ENCODE measurements at places on chromosomes 7 and 10.

- DNase-seq: no peak
Measured at GRCh38 chr7:104961821-104962220, 52.2 kb upstream of the KMT2E start.

- DNase-seq: peak; percentile 6
Measured at GRCh38 chr10:64209561-64209960, 688.4 kb downstream of the REEP3 start.

DNA sequence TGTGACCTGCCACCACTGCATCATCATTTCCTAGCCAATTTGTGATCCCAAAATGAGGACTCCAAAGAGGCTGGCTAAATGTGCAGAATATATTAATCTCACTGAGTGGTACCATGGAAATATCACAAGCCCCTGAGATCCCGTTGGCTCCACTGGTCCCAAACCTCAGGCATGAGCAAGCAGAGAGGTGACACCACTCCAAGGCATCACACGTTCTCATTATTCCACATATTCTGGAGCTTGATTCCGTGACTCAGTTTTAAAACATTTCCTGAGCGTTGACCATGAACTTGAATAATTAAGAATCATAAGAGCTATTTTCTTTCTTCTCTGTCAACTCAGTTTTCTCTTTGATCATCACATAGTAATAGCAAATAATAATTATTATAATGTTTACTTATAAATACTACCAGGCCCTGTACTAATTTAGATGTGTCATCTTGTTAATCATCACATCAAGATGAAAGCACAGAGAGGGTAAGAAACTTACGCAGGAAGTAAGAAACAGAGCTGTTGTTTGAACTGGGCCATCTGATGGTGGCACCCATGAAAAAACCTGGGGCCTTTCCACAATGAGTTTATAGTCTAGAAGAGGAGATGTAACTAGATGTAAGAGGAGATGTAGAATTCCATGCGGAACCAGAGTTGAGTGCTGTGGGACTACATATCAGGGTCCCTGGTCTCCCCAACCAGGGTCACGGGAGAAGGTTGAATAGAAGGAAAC lies 3.5 kb downstream of the APBB1IP start:
- no peak for DNase-seq

GRCh38 chr10:69835875-69836730 lies 34.4 kb downstream of the COL13A1 start:
- DNase-seq: no peak

DNA sequence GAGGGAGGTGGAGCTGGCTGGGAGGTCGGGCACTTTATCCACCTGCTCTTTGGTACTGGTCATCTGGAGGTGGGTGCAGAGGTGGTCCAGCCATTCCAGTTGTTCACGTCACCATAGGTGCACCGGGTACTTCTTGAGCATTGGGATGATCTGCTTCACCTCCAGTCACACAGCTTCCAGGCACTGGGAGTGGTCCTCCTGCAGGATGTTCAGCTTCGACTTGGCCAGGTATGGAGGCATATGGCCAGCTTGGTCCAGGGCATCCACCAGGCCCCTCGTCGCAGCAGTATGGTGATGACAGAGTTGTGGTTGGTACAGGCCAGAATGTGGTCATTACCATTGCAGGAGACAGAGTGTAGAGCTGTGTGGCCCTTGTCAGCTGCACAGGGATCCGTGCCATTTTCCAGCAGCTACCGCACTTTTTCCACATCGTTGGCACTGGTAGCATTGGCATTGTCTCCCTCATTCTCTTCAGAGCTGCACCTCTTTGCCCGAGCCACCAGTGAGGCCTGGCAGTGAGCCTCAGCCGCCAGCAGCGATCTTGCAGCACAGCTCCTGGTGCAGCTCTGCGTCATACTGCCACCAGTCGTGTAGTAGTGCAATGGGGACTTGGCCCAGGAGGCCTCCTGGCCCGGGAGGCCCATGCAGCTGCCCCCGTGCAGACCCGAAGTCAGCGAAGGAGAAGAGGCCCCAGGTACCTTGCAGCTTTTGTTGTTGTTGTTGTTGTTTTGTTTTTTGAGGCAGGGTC lies 150.9 kb downstream of the ZNF22 start:
- no peak for DNase-seq

- DNase-seq: no peak
Measured at GRCh38 chr10:102859911-102860310, 5.9 kb downstream of the BORCS7 start.

DNA sequence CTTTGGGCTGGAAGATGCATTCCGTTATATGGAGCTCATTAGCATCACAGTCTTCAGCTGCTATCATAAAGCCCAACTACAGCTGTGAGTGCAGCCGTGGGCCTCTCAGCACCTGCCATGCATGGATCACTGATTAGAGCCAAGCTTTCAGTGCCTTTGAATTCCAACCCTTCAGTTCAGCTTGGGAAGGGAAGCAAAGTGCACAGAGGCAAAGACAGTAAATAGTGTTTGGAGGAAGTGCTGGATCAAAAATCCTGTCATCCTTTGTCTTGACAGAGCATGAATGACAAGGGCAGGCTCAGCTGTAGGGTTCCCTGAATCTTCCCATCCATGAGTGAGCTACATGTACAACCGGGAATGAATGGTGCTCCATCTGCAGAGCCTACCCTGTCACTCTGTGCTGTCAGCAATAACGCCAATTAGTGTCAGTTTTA lies 153.7 kb downstream of the DNAJB9 start:
- DNase-seq: no peak

- no peak for DNase-seq
Measured at GRCh38 chr10:61733358-61733940, 70.7 kb downstream of the CABCOCO1 start.

DNA sequence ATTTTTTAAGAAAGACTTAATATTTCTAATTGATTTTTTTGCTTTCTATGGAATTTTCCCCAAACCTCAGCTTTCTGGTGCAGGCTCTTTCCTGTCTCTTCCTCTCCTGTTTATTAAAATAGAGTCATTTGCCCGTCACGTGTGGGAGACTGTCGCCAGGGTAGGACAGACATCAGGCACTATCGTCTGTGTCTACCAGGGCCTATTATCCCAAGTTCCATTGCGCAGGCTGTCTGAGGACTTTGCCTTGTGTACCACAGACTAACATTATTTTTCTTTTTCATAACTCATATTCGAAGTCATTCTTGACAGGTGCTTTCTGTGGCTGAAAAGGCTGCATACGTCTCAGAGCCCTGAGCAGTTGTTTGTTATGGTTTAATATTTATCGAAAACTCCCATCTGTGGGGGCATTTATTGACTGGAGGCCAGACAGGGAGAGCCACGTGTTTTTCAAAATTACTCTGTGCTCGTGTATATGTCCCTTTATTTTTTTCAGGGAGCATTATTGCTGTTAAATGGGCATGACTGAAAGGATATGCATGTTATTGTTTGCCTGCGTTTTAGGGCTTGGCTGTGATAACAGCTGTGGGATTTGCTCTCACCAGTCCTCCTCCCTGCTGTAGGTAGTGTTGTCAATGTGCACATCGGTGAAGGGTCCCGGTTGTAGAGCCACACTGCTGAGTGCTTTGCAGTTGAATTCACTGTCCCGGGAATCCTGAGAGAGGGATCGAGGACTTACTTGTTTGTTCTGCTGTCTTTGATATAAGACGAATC lies 89.8 kb downstream of the CAMK1D start:
- no peak for DNase-seq

GRCh38 chr10:123325663-123326190 lies 171.5 kb downstream of the BUB3 start:
- no peak for DNase-seq

DNA sequence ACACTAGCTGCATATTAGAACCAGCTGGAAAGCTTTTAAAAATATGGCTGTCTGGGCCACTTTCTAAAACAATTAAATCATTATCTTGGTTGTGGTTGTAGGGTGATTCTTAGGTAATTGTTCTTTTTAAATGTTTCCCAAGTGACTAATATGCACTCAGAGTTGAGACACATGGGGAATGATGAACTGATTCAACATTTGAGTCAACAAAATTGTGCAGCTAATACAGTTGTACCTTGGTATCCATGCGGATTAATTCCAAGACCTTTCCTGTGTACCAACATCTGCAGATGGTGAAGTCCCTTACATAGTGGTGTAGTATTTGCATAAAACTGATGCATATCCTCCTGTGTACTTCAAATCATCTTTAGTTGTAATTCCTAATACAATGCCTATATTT lies 242.2 kb downstream of the ATRNL1 start:
- DNase-seq: no peak
